ENCODE measurements at places on chromosomes 16 and 17.

GRCh38 chr16:8872967-8873865 lies 4.4 kb upstream of the CARHSP1 start:
- DNase-seq, result no peak

DNA sequence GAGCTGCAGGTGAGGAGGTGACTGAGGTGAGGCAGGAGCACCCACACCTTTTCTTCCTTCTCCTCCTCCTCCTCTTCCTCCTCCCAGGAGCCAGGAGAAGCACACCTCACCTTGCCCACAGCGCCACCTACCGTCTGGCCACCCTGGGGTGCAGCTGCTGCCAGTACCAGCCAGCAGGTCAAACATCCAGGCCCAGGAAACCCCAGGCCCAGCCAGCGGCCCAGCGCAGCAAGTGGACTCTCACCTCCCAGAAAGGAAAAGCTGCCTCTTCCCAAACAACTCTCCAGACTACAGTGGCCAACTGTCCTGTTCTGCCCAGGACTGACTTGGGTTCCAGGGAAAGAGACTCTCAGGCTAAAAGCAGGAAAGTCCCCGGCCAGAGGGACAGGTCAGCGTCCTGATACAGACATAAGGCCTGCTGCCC lies 22.7 kb downstream of the PEMT start:
- DNase-seq, result no peak

GRCh38 chr16:50395763-50396710 lies 27.2 kb upstream of the BRD7 start:
- no peak for DNase-seq

GRCh38 chr16:23131931-23132621 lies 17.2 kb downstream of the USP31 start:
- no peak for DNase-seq

DNA sequence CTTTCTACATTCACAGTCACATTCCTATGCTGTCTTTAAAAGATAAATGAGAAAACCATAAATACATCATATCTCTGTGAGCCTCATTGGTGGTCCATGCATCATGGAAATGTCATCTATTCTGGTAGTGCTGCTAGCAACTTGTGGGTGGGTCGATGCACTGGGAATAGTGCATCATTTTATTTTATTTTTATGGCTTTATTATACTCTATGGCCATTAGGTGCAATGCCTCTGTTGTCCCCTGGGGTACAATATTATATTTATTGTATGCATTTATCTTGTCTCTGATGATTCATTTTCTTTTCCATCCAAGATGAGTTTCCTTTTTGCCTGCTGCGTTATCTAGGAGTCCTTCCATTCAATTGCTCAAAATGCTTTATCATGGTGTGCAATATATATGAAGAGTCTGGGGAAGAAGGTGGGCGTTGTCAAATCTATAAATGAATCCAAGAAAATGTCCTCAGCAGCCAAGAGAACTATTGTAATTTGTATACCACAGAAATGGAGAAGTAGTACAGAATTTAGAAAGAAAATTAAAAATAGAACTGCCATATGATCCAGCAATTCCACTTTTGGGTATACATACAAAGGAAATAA lies 324.0 kb downstream of the KCNJ2 start:
- DNase-seq, result no peak

- no peak for DNase-seq
Measured at GRCh38 chr17:77145612-77146245, 5.0 kb downstream of the SEC14L1 start.

DNA sequence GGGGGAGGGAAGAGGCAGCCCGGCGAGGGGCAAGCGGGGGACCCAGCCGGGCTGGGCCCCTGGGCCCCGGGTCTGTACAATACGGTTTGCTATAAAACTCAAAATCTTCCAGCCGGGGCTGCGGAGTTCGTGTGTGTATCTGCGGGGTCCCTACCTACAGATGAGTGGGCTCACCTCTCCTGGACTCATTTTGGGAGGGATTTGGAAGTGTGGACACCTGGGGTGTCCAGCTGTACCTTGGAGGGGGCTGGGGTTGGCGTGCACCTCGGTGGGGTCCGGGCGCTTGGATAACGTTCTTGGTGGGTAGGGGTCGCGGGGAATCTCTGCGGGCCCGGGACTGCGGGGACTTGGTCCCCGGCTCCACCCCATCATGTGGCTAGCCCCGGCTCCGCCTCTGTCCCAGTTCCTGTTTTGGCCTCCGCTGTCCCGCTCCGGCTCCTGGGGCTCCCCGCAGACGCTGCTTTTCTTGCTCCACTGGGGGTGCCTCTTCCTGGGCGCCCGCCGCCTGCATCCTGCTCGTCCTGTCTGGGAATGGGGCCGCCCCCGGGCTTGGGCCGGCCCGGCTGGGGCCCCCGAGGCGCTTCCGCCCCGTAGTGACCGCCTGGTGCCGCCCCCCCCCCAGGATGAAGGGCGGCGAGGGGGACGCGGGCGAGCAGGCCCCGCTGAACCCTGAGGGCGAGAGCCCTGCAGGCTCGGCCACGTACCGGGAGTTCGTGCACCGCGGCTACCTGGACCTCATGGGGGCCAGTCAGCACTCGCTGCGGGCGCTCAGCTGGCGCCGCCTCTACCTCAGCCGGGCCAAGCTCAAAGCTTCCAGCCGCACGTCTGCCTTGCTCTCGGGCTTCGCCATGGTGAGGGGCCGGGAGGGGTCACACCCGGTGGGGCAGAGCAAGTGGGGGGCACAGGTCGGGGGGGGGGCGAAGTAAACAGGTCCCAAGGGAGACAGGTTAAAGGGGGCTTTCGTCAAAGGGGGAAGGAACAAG lies at the start of gene ORAI3:
Gene ORAI3, plus strand, starts transcription at position 402 of the 983 bp plus-strand sequence. Its CDS starts 222 bp downstream, at position 624.
- no peak for DNase-seq

DNA sequence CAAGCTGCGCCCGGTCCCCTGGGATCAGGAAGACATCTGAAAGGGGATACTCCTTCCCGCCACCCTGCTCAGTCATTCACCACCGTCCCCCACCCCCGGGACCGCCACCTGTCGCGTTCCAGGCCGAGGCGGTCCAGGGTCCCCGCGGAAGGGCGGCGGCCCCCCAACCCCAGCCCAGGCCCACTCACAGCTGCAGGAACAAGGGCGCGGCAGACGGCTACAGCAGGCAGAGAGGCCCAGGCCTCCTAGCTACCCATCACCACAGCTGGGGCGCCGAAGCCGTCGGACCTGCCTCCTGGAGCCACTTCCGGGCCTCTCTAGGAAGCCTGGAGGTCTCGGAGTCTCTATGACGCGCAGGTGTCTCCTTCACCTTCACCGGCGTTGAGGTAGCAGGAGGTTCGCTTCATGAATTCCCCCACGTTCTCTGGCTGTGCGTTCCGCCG lies at the start of gene SDR42E1:
Gene SDR42E1, minus strand, starts transcription at position 272 of the 443 bp plus-strand sequence. CDS start 10,612 bp downstream, outside the sequence.
- peak; percentile 22 for DNase-seq

DNA sequence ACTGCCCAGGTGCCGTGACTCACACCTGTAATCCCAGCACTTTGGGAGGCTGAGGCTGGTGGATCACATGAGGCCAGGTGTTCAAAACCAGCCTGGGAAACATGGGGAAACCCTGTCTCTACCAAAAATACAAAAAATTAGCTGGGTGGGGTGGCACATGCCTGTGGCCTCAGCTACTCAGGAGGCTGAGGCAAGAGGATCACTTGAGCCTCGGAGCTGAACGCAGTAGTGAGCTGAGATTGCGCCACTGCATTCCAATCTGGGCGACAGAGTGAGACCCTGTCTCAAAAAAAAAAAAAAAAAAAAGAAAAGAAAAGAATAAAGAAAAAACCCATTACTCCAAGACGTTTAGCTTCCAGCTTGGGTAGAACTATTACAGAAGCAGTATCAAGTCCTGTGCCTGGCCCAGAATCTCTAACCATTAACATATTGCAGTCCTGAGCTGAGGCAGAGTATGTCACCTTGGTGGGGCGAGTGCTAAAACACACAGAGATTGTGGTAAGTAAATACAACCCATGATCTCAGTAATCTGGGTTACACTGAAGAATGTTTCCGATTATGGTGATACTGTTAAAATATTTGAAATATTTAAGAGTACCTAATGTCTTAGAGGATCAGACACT lies 23.2 kb upstream of the CFAP20 start:
- no peak for DNase-seq

DNA sequence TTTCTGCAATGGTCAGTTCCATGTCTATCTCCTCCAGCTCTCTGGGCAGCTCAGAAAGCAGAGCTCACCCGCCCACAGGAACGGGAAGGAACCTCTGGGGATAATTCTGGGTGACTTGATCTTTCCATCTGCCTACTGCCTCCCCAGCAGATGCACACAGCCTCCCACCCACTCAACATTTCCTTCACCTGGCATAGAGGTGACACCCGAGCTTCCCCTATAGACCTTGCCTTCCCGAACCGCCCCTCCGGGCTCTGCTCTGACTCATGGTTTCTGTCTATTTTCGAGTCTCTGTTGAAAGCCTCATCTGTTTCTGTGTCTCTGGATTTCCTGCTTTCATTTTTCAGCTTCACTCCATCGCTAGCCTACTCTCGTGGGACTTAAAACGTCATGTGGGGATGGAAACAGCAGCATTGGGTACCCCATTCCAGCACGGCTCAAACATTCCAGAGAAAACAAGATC lies 11.4 kb downstream of the GGA3 start:
- no peak for DNase-seq

DNA sequence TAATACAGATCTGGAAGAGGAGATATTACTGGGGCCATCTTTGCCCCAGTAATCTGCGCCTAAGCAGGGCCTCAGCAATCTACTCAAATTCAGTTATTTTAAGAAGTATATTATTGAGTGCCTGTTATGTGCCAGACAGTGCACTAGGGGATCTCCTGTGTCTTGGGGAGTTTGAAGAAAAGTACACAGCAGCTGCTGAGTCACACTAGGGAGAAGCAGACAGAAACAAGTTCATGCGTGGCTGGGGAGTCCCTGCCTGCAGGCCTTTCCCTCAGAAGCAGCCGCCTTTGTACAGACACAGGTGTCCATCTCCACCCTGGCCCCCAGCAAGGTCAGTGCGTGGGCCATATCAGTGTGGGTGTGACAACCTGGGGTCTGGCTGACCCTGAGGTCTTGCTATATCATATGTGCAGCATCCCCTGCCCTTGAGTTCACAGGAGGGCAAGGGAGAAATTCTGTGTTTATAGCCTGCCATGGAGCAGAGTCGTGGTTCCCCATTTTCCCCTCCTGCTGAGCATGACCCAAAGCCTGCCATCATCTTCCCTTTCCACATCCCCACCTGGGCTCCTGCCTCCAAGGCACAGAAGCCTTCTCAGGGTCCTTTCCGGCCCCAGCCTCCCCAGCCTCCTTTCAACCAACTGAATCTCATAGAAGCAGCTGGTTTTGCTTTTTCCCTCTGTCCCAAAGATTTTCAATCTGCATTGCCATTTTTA lies 229.9 kb upstream of the SDK2 start:
- no peak for DNase-seq

DNA sequence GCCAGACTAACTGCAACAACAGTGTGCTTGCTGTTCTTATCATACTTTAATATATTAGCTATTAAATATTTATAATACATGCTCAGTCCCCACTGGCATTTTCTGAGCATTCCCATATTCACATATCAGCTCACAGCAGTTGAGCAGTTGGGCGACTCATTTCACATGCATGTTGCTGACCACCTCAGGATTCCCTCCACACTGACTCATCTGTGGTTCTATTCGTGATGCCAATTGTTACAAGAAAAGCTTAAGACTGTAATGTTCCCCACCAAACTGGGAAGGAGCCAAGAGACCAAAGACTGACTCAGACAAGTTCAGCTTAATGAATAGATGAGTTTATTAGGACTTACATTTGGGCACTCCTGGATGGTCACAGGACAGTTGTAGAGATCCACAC lies 100.3 kb upstream of the KIF2B start:
- no peak for DNase-seq

DNA sequence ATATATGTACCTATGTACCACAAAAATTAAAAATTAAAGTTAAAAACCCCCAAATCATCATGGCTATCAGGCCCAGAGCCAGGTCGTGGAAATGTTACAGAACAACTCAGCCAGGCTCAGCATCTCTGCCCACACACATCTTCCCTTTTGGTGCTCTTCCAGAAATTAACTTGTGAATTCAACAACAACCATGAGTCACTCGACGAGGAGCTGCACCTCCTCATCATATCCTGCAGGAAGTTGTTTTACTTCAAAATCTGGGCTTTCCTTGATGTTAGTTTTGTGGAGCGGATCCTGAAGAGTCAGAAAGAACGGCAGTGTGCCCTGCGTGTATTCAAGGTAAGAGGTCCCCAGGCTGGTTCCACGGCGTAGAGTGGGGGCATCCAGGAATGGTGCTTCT lies 10.6 kb downstream of the FBXO39 start:
- DNase-seq, result no peak

GRCh38 chr17:41653892-41654677 lies 29.7 kb upstream of the KRT17 start:
- DNase-seq, result no peak
